ENCODE measurements at places on chromosomes 2 and 18. TPM values are rescaled to one million over a fixed set of nuclear protein-coding genes. Genes with fewer than 3 reads are reported as not detected.

GRCh38 chr2:197090742-197091367 is 164.3 kb upstream of the PGAP1 start:
- DNase-seq: no peak

DNA sequence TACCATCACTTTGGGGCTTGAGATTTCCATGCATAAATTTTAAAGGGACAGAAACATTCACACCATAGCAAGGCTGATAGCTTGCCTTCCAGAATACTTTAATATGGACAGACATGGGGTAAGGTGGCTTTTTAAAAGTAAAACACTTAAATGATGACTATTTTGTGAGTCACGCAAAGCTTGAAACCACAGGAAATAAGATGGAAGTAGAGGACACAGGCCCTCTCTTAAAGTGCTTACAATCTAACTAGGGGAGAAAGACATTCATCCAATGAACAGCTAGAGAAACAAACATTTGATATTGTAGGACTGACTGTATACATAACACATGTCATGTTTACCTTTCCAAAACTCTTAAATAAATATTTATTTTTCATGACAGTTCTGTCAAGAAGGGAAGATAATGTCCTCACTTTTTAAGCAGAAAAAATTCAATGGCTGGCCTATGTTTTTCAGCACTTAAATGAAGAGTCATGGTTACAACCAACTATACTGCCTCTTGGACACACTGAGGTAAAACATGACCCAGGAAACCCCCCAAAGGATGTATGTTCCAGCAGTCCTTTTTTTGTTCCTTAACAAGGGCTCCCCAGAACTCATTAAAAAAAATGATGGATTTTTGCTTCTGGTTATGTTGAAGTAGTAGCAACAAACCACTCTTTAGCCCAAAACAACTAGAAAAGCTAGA is 120.0 kb upstream of the RBMS1 start:
- DNase-seq: no peak

DNA sequence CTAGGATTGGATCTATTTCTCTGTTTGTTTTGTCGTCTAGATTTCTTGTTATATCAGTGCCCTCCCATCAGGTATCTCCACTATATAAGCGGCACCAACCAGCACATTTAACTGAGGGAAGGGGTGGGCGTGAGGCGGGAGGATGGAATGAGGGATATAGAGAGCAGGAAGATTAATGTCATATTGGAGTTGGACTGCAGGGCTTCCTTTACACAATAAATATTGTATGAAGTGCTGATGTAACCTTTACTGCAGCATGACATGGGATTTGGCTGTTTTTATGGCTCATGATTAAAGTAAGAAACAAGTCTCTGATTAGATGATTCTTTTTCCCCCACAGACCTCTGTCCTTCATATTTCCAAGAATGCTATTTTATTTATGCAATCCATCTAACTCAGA is 54.8 kb downstream of the TMEM200C start:
- DNase-seq: peak; percentile 7

- no peak for DNase-seq
These were observed 463 bp downstream of the SMC6 start for GRCh38 chr2:17752892-17753802.

- DNase-seq: no peak
These were observed 274.4 kb downstream of the ERBB4 start for GRCh38 chr2:212264187-212264586.

- DNase-seq: no peak
These were observed 52.7 kb downstream of the NAB1 start for GRCh38 chr2:190701586-190701985.

DNA sequence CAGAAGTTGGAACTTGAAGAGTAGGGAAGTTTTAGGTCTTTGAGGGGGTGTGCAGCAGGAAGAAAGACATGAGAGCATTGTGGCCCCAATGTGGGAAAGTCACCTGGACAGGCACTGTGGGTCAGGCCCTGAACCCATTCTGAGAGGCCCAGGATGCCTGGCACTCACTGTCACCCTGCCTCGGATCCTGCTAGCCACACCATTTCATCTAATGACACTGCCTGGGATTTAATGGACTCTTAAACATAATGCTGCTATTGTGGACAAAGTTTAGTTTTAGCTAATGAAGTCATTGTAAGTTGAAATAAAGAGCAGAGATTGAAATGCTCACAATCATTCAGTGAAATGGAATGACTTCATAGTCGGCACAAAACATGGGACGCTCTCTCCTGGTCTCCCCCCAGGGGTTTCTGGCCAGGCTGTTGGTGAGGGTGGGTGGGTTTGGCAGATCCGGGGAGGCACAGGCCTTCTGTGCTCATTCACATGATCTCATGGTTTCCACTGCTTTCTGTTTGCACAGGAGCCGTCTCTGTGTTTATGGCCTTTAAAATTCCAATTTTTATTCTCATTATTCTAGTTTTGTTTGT is 141.8 kb upstream of the KLHL29 start:
- no peak for DNase-seq

DNA sequence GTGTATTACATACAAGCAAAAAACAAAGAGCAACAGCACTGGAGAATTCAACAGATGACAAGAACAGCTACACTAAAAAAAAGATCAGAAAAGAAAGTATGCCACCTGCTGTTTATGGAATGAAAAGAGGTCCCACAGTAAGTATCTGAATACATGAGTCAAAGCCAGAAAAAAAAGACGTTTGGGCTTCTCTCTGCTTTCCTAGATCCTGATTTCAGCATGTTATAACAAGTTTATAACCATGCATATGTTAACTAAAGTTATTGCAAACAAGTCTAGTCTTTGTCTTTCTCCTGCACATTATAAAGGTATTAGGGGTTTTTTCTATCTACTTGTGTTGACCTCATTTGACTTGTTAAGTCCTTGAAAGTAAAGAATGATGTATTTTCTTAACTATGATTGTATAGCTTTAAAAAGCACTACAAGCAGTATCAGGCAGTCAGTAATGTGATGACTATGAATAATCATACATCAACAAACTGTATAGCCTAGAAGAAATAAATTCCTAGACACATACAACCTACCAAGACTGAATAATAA is 108.5 kb upstream of the COL5A2 start:
- DNase-seq: peak; percentile 79

DNA sequence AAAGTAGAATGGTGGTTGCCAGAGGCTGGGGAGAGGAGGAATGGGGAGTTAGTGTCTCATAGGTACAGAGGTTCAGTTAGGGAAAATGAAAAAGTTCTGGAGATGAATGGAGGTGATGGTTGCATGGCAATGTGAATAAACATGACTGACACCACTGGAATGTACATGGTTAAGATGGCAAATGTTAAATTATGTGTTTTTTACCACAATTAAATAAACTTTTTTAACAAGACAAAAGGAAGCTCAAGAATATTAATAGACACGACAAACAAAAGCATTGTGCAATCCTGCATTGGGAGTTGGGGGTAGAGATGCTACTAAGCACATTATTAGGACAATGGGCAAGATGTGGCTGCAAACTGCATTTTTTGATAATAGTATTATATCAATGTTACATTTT is 147.7 kb downstream of the TWIST2 start:
- DNase-seq: no peak

DNA sequence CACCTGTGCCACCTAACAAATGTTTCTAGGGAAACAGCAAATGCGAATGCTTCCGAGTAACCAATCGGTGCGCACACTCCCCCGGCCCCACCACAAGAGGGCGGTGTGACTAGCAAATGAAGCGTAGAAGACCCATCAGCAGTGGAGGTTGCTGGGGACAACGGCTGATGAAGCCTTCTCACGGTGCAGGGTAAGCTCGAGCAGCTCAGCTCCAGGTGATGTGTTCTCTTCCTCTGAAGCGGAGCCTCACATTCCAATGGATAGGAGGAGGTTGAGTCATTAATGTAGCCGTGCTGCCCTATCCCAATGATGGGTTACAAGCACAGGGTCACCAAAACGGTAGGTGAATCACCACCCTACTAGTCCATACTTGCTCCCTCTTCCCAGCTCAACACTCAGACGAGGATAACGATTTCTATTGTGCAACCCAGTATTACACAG is 127.6 kb upstream of the TWIST2 start:
- no peak for DNase-seq

- DNase-seq: no peak
These were observed 15.1 kb downstream of the CLIP4 start for GRCh38 chr2:29130295-29130694.

- no peak for DNase-seq
These were observed 52.5 kb upstream of the NABP1 start for GRCh38 chr2:191625446-191625845.

DNA sequence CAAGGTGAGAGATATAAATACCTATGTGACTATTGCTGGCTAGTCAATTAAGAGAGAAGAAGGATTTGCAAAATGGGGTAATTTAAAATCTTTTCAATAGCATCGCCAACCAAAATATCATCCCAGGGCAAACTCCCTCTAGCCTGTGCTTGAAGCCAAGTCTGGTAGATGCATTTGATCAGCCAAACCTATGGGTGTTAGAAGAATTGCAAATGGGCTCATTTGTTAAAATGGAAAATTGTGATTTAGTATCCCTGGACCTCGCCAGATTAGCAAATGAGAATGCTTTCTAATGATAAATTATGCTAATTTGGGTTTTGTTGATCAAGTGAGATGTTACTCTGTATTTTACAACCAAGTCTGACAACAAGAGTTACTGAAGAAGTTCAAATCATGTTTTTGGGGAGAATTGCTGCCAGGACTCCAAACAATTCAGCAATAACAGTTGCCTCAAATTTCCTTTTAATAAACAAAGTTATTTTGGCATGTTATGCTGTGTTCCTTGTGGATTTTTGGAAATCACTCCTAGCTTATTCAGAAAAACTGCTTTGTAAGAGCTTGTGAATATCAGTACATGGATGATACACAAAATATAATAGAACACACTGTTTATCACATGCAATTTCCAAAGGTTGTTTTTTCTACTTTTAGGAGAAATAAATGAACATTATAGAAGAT is 272.5 kb upstream of the PARD3B start:
- no peak for DNase-seq

- DNase-seq: no peak
These were observed 79.2 kb upstream of the PXDN start for GRCh38 chr2:1823187-1824169.

DNA sequence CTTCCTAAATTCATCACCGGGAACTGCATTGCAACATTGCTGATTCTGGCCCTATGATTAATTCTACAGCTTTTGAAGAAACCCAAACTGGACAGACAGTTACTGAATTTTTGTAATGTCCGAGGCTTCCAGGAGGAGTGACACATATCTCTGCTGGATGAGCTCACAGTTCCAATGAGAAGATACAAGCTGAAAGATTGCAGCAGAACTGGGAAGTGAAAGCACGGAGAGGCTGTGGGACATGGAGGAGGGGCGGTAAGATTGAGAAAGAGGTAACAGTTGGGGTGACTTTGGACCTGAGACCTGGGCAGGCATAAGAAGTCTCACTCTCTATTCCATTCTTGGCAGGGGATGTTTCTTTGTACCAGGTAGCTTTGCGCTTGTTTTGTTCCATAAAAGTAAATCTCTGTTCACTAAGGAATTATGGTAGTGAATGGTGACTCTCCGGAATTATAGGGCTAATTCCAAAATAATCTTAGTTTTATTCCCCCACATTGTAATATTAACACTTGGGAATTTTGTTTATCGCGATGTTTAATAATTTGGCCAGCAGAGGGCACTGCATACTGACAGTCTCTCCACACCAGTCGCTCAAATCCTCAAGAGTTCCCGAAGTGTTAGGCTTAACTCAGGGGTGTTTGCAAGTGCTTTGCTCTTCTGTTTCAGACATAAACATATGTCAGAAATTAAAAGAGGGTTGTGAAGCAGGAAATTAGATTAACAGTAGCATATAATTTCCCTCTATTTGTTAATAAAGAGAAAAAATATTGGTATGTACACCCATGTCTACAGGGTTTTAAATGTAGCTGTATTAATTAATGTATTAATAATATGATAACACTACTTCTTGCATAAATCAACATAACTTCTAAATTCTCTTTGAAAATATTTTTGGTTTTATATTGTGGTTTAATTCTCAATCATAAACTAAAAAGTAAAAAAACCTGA is 201.4 kb downstream of the SOCS6 start:
- peak; percentile 33 for DNase-seq

- no peak for DNase-seq
These were observed 121.5 kb upstream of the RASGRP3 start for GRCh38 chr2:33354981-33355380.

- no peak for DNase-seq
These were observed 34.7 kb downstream of the RBKS start for GRCh38 chr2:27855476-27855875.

DNA sequence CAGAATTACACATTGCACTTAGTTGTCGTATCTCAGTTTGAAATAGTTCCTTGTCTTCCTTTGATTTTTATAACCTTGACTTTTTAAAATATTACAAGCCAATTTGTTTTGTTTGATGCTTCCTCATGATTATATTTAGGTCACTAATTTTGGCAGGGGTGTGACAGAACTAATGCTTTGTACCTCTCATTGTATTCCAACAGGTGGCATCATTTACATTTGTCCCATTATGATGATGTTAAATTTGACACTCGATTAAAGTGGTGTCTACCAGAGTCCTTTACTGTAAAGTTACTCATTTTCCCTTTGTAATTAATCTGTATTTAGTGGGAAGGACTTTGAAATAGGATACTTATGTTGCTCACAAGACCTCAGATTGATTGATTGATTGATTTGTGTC is 21.5 kb upstream of the MFSD2B start:
- DNase-seq: no peak

GRCh38 chr2:38174646-38175423 is 98.9 kb upstream of the CYP1B1 start:
- DNase-seq: peak; percentile 36

DNA sequence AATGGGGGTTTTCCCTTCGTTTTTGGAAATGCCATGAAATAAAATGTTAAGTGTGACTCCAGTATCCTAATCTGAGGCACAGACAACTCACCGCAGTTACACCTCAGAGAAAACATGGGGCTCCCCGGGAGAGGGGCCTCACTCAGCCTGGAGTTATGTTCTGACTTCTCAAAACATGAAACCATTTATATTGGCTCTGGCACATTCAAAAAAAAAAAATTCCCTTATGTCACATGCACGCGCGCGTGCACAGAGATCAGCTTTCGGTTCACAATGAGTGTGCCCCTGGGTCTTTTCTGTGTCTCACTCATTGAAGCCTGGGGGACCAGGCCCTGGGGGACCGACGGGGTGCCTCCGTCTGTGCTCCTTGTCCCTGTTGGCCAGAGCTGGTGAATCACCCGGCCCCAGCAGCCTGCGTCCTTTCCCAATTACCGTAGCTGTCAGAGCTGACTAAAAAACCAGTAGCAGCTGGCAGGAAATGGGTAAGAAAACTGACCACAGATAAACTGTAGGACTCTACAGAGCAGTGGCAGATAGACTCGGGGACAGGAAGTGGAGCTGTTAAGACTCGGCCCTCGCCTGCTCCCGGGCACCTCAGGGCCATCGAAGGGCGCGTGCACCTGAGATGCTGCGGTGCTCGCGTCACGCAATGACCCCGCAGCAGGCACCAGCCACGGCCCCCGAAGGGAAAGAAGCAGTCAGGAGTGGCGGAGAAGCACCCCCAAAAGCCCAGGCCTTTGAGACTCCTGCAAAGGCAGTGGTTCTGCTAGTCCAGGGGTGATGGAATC is 138.3 kb upstream of the ID2 start:
- peak; percentile 34 for DNase-seq

GRCh38 chr2:98803405-98804264 is 72.7 kb upstream of the MGAT4A start:
- no peak for DNase-seq

GRCh38 chr2:120352696-120353590 is 7.0 kb downstream of the INHBB start:
- DNase-seq: no peak

The CHST10 gene
- polyA plus RNA-seq: 25.2 TPM

The TMEM198 gene
- 2.9 TPM for polyA plus RNA-seq

The MAP4K3 gene
- polyA plus RNA-seq: 31.5 TPM

The GDF7 gene
- 0.92 TPM for polyA plus RNA-seq

The NCKAP5 gene
- polyA plus RNA-seq: 6.2 TPM

The ANKRD62 gene
- polyA plus RNA-seq: 0.12 TPM

The TANC1 gene
- polyA plus RNA-seq: 30.3 TPM

The MYO1B gene
- polyA plus RNA-seq: 99.5 TPM

The CRYGC gene
- polyA plus RNA-seq: not detected
